Stimulated activated CD8-positive, alpha-beta memory T cell treated with anti-CD3 and anti-CD28 coated beads, Interleukin-4, amount 100 ng/mL, for 1 hour (primary cell): ENCODE measurements at places on chromosomes 13 and 19.

DNA sequence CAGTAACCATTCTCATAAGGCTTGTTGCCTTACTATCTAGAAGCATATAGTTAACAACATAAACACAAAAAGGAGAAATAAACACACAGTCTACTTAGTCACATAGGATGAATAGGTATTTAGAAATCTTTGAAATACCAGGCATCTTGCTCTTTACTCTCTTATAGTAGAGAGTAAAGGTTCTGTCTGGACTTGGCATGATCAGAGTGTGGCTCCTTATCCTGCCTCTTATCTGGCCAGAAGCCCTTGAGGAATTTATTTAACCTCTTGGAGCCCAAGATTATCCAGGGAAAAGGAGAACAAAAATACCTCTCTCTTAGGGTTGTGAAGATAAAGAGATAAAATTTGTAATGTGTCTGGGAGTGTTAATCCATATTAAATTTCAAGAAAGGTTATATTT is 100.2 kb upstream of the MBNL2 start:
- DNase-seq = no peak

- DNase-seq = no peak
Measured at GRCh38 chr13:42574435-42575311, 721 bp downstream of the TNFSF11 start.

DNA sequence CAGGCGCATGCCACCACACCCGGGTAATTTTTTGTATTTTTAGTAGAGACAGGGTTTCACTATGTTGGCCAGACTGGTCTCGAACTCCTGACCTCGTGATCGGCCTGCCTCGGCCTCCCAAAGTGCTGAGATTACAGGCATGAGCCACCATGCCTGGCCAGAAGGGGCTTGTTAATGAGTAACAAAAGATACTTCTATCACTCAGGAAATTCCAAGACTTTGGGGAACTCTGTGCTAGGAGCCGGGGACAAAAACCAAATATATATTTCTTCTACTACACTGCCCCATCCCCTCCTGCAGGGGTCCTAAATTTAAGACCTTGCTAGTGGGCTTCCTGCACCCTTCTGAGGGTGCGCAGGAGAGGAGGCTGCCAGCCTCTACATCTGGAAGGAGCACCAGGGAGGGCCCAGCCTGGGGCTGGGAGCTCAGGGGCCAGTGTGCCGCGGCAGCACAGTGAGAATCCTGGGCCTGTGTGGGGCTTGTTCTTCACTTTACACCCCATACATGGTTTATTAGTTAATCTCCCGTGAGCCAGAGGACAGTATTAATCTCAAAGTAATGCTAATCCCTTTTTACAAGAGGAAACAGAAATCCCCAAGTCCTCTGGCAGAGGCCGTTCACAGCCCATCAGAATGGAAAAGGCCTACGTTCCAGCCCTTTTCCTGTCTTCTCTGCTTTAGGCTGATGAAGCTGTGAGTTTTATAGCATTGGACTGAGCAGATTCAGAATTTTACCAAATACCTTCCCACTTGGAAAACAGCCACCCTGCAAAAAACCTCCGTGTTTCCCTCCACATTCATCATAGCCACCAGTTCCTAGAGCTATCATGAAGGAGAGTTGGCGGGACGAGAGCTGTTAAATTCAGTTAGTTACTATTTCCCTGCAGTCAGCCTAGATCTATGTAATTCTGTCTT is 44.4 kb upstream of the NPAS1 start:
- no peak for DNase-seq

GRCh38 chr13:20274466-20274865 is 42.3 kb upstream of the GJB6 start:
- DNase-seq = no peak

- no peak for DNase-seq
Measured at GRCh38 chr19:47641891-47642485, 33.1 kb downstream of the BICRA start.

GRCh38 chr19:6588508-6589345 is 2.2 kb downstream of the CD70 start:
- no peak for DNase-seq

DNA sequence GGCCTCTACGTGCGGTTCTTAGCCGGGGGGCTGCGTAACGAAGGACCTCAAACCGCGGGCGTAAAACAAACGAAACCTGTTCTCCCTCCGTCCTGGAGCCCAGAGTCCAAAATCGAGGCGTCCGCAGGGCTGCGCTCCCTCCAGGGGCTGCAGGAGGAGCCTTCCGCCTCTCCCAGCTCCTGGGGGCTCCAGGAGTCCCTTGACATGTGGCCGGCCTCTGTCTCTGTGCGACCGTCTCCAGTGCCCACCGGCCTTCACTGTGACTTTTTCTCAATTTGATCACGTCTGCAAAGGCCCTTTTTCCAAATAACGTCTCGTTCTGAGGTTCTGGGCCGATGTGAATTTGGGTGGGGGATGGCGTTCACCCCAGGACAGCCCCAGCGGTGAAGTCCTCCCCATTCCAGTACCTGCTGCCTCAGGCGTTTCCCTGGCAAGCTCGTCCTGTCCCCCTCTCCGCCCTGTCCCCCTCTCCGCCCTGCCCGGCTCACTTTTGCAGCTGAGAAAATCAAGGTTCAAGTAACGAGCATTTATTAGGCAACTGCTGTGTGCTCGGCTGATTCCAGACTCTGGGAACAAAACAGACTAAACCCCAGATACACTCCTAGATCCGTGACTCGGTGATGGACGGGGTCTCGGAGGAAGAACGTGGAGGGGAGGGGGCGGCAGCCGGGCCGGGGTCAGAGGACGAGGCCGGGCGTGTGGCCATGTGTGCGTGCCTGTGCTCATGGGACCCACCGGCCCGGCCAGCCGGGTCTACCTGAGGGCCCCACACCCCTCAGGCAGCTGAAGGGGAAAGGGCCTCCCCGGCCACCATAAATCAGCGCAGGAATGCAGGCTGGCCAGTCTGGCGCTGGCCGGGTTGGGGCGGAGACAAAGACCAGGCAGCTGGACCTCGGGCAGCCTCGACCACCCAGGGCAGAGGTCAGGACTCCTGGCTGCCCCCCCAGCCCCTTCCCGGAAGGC is 28.1 kb upstream of the WDR18 start:
- DNase-seq = no peak

- DNase-seq = no peak
Measured at GRCh38 chr19:47540748-47541147, 25.9 kb upstream of the NAPA start.

DNA sequence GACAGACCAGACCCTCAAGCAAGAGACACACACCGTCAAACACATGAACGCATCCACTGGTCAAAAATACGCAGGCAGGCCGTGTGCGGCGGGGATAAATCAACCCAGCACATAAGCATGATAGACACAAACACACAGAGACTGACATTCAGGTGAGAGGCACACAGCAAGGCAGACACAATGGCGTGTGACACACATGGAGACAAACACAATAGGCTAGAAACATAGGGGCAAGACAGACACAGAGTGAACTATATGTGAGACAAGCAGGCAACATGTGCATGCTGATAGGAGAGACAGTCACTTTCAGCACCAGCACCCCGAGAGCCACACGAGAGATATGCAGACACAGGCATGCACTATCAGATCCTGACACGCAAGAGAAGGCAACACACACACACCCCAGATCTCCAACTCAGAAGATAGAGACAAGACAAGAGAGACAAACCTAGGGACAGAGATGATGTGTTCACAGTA is 6.9 kb upstream of the JUNB start:
- no peak for DNase-seq

- no peak for DNase-seq
Measured at GRCh38 chr19:31718032-31718431, 368.8 kb upstream of the TSHZ3 start.

DNA sequence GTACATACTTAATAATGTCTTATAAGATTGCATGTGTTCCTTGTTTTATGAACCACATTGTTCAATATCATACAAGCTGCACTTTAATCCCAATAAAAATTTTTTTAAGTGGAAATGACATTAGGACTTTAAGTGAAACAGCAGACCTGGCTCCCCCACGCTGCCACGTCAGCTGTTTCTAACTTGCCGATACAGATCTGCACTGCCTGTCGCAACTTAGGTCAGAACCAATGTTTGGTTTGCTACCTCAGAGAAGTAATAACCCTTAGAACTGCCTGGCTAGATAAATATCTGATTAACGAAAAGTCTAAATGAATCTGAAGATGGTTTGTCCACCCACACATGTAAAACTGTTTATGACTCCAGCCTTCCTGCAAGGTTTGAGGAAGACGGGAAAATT is 327.5 kb upstream of the DACH1 start:
- no peak for DNase-seq

DNA sequence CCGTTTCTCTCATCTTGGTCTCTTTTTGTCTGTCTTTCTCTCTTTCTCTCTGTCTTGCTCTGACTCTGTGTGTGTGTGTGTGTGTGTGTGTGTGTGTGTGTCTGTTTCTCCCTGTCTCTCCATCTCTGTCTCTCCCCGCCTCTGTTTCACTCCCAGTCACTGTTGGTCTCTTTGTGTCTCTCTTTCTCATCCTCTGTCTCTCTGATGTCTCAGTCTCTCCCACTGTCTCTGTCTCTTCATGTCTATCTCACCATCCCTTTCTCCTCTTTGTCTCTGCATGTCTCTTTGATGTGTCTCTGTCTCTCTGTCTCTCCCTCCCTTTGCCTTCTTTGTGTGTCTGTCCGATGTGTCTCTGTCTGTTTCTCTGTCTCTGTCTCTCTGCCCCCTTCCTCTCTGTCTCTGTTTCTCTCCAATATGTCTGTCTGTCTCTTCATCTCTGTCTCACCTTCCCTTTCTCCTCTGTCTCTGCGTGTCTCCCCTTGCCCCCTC is 2.5 kb downstream of the NFIC start:
- DNase-seq = no peak

GRCh38 chr19:34348899-34349487 is 16.0 kb upstream of the GPI start:
- no peak for DNase-seq

DNA sequence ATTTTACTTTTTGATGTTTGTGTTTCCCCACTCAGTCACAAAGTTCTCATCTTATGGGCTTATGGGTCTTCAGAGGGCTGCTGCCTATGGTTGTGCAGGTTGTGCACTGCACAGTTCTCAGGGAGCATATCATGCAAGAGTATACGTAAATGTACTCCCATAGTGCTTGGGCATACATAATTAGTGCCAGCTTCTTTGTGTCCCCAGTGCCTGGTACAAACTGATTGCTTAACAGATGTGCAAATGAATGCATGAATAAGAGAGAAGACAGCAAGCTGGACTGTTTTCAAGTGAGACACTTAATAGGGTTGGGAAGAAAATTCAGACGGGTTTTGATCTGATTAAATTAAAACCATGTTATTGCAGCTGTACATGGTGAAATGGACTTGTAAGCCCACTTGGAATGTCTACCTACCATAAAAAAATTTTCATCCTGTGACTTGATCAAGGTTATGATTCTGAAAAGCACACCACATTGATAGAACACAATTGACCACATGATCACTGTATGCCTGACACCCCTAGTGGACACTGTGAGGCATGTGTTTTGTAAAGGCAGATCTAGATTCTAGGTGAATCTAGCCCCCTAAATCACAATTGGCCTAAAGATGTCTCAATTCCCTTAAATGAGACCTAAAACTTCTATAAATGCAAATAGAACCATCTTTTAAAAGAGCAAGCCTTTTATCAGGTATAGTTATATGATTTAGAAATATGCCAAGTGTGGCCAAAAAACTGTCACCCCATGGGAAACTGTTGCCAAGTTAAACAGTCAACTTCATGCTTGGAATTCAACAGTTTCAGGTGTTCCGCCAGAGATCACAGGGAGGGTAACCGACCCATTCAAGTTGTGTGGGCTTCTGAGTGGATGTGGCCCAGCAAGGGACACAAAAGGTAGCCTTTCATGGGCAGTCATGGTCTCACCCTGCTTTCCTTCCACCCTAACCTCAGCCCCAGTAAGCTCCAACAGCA is 27.9 kb downstream of the FAM124A start:
- DNase-seq = no peak
